ENCODE measurements at places on chromosomes 3 and 15.

- DNase-seq: no peak
Measured at GRCh38 chr3:11539677-11540076, 104.0 kb downstream of the VGLL4 start.

- DNase-seq: no peak
Measured at GRCh38 chr3:8888301-8888915, 74.9 kb downstream of the RAD18 start.

- no peak for DNase-seq
Measured at GRCh38 chr3:117019082-117019713, 309.6 kb downstream of the TUSC7 start.

DNA sequence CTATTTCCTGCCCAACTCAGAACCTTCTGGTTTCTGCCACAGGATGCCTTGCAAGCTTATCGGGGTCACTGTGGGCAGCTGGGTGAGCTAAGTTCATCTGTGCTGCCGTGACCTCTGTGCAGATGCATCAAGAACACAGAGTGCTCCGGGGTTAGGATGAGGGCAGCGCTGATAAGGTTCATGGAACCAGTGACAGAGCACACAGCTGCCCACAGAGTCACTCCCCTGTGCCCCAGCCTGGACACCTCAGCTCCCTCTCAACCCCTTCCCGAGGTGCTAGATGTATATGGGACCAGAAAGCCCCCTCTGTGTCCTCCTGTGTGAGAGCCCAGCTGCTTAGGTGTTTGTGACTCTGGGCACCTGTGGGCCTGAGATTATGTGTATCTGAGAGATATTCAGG lies 15.8 kb upstream of the ALAS1 start:
- no peak for DNase-seq

DNA sequence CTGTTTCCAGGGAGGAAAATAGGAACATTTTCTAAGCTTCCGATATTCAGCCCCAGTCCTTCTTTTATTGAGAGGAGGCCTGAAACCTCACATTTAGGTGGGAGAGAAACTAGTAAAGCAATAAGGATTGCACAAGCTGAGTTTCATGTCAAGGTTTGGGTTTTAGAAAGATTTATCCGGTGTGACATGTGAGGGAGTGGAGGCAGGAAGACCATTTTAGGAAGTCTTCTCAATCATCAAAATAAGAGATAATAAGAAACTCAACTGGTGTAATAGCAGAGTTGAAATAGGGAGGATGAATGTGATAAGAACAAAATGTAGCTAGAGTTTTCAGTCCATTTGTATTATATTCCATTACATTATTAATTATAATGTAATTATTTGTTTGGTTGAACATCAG lies 27.7 kb upstream of the CLDN16 start:
- no peak for DNase-seq

- no peak for DNase-seq
Measured at GRCh38 chr3:133268726-133269134, 131.1 kb upstream of the BFSP2 start.

DNA sequence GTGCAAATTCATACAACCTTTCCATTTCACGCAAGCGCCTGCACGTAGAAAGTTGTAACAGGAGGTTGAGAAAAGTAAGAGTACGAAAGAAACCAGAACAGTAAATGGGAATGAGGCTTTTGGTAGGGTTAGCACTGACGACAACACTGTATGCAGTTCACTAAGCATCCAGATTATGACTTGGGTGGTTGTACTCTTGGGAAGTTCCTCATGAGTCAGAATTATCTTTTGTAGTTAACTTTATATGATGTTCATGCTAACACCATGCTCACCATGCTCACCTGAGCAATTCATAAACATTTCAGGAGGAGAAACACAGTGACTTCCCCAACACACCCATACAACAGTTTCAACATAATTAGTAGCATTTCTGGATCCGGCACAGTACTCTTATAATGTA lies 3.0 kb upstream of the LPP start:
- no peak for DNase-seq

DNA sequence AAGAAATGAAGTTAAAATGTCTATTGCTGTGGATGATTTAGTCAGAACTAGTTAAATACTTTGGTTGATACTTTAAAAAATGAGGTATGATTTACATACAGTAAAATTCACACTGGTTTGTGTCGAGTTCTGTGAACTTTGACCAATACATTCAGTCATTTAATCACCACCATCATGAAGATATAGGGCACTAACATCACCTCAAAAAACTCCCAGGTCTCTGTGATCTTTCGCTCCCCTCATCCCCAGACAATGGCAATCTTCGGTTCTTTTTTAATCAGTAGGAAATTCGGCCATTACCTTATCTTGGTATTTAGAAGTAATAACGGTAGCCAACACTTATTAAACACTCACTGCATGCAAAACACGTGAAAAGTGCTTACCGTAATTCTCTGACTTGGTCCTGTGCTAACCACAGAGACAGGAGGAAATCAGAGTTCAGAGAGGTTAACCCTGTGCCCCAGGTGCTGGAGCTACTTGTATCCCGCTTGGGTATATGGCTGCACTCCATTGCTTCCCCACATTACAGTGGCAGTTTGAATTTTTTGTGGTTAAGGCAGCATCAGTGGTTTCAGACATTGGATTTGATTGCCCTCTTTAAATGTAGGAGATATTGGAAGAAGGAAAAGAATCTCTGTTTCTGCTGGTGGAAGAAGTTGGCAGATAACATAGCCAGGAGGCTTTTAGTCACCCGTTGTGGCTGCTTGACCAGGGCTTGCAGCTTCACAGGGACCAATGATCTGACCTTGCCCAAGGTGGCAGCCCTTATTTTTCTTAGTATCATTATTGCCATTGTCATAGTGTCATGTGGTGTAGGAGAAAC lies 4.2 kb downstream of the PLCL2 start:
- DNase-seq: no peak

DNA sequence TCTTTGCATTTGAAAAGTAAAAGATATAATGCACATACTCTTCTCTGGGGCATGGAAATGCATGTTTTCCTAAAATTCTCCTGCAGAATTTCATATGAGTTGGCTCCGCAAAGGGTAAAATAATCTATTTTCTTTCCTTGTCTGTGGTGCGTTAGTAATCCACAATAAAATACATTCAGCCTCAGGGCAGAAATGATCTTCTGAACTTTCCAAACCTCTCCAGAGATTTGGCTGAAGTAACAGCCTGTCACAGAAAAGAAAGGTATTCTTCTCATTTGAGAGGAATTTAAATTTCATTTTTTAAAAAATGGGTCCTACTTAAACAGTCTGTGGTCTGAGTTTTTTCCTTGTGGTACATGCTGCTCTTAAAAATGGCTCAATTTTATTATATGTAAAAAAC lies 182.7 kb upstream of the DCBLD2 start:
- no peak for DNase-seq

DNA sequence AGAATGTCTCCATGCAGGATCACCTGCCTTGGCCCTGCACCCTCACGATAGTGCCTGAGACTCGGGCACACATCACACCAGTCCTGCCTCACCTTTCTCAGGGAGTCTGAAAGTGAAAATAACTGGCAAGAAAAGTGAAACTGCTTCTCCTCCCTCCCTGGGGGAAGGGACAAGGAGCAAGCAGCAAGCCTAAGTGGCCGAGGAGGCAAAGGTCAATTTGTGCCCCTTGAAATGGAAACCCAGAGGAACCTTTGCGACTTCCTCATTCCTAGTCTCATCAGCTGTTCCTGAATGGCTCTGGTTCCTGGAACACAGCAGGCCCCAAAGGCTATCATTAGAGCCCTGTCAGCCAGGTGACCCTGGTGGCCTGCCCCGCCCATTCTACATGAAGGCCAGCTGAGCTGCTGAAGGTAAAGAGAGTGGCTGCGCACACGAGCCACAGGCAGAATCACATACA lies 28.0 kb upstream of the SLCO2A1 start:
- no peak for DNase-seq

GRCh38 chr3:5401002-5401401 lies 213.5 kb downstream of the EDEM1 start:
- no peak for DNase-seq

DNA sequence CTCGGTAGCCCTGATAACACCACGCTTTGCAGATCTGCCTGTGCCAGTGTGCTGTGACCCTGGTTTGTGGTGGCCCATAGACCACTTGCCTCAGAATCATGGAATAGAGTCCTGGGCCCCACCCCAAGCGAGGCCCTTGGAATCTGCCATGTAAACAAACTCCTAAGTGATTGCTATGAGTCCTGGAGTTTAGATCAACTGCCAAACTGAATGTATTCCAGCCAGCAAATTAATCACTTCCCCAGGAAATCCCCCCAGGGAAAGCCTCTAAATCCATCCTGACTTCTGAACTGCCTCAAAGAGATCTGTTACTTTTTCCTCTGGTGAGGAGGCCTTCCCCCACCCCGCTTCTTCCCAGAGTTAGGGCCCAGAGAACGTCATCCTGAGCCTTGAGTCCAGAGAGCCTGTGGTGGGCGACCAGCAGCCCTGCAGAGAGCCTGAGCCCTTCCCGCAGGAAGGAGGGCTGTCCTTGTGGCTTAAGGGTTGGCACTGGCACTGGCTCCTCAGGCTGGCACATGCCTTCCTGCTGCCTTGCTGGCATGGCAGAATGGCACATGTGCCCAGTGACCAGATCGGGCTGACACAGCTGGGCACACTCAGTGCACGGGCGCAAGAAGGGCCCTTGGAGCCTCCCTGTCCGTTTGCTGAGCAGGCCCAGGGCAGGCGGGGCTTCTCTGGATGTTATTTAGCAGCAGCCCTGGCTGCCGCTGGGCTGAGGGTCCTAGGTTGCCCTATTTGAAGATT lies 50.6 kb upstream of the PLXNA1 start:
- DNase-seq: no peak

- DNase-seq: no peak
Measured at GRCh38 chr15:81363718-81364500, 10.1 kb downstream of the TMC3 start.

- DNase-seq: no peak
Measured at GRCh38 chr15:94362385-94363092, 131.2 kb downstream of the MCTP2 start.

DNA sequence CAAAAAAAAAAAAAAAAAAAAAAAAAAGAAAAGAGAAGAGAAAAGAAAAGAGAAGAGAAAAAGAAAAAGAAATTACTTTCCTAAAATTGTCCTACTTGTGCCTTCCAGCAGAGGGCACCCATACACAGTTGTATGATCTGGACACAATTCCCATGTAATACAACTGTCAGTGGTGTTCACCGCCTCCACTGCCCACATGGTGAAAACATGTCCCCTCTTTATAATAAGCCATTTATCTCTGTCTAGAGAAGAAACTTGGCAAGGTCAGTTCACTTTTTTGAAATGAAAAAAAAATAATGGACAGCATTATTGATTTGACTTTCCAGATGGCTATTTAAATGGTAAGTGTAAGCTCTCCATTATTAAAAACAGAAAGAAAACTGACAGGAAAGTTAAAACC lies 459.4 kb downstream of the GBE1 start:
- DNase-seq: no peak

DNA sequence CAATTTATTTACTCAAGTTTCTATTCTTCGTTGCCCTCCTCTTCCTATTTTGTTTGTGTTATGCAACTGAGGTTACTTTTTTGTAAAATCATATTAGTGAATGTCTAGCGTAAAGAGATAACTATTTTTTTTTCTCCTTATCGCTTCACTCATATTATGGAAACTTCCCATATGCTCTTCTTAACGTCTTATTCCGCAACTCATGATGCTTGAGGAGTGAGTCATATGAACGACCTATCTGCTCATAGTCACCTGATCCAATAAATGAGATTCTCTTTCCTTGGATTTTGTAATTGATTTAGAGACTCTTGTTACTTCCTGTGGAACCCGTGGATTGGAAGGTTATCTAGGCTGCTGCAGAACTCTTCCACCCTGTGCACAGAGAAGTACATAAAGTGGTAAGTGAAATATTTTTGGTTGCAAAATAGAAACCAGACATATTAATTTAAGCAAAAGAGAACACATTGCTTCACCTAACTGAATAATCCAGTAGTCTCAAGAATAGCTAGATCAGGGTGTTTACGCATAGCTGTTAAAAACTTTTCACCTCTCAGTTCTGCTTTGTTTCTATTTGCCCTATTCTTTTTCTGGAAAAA lies 719.3 kb upstream of the SGO1 start:
- DNase-seq: no peak

- DNase-seq: no peak
Measured at GRCh38 chr15:88690331-88690730, 51.5 kb downstream of the ISG20 start.

DNA sequence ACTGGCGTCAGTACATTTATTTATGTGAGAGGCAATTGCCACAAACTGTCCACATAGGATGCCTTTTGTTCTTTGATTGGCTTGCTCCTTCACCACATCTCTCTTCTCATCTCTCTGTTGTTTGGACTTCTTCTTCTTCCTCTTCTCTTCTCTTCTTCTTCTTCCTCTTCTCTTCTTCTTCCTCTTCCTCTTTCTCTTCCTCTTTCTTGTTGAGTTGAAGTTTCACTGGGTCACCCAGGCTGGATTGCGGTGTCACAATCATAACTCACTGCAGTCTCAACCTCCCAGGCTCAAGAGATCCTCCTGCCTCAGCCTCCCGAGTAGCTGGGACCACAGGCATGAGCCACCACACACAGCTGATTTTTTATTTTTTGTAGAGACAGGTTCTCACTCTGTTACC lies 67.7 kb upstream of the GSK3B start:
- DNase-seq: no peak

DNA sequence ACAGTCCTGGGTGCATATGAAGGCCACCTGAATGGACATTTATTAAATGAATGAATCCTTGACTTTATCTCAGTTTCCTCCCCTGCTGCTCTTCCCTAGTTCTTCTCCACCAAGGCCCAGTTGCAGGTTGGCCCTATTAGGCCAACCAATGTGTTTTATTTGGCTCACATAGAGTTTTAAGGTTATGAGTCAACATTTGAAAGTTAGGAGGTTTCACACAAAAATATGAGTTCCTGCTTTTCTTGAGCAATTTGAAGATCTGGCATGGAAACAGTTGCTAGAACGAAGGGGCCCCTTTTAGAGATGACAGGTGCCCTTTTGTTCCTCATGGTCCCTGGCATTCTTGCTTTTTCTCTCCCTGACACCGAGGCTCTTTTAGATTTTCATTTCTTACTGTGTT lies 83.0 kb upstream of the PDZRN3 start:
- no peak for DNase-seq

GRCh38 chr3:174168026-174168425 lies 691.1 kb upstream of the NAALADL2 start:
- DNase-seq: no peak

Measured in stimulated activated CD8-positive, alpha-beta memory T cell treated with anti-CD3 and anti-CD28 coated beads, Interleukin-4, amount 100 ng/mL, for 1 hour (primary cell).